ENCODE measurements at places on chromosomes 4 and X.

GRCh38 chrX:11398139-11398538 is 104.9 kb downstream of the AMELX start:
- no peaks in the 10 kb centered on the region for H3K27me3 ChIP-seq
- no peaks in the 10 kb centered on the region for H3K4me1 ChIP-seq
- no peaks in the 10 kb centered on the region for H3K36me3 ChIP-seq
- no peak overlapping the region for H3K4me3 ChIP-seq
- H3K27ac ChIP-seq = no peak overlapping the region

GRCh38 chr4:1872870-1873269 is 1.7 kb downstream of the NSD2 start:
- no peaks in the 10 kb centered on the region for H3K27me3 ChIP-seq
- H3K4me3 ChIP-seq = no peak overlapping the region
- no peak overlapping the region for H3K27ac ChIP-seq
- peaks cover 40% of the 10 kb centered on the region for H3K4me1 ChIP-seq
- no peaks in the 10 kb centered on the region for H3K36me3 ChIP-seq
- peak; percentile 20 for DNase-seq

DNA sequence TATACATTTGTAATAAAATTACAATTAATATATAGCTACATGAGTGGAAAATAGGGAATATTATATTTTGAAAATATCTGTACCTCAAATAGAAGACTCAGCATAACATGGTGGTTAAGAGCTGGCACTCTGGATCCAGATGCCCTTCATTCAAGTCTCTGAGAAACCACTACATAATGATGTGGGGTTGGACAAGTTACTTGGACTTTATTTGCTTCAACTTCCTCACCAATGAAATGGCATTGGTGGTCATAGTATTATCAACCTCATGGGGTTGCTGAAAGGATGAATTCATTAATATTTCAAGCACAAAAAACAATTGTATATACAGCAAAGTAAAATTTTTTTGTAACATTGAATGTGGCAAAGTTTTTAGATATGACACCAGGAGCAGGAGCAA is 46.4 kb upstream of the UGT2B7 start:
- H3K4me1 ChIP-seq = no peaks in the 10 kb centered on the region
- DNase-seq = no peak
- no peaks in the 10 kb centered on the region for H3K27me3 ChIP-seq
- no peak overlapping the region for H3K4me3 ChIP-seq
- no peaks in the 10 kb centered on the region for H3K36me3 ChIP-seq

DNA sequence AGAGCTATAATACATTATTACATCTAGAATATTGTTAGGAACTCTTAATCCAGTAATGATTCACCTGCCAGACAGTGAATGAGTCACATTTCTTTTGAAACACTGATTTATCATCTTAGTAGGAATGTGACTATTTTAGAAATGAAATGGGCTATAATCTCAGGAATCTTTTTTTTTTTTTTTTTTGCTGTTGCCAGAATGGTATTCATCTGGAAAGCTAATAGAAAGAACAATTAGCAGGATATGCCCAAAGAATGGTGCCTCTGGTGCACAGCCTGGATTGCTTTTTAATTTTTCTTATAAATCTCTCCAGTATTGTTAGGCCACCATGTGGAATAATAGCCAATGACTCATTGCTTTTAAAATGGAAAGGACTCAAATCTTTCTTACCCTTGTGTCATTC is 181.1 kb upstream of the SMIM31 start:
- no peak overlapping the region for H3K4me3 ChIP-seq
- H3K4me1 ChIP-seq = no peaks in the 10 kb centered on the region
- no peaks in the 10 kb centered on the region for H3K27me3 ChIP-seq

DNA sequence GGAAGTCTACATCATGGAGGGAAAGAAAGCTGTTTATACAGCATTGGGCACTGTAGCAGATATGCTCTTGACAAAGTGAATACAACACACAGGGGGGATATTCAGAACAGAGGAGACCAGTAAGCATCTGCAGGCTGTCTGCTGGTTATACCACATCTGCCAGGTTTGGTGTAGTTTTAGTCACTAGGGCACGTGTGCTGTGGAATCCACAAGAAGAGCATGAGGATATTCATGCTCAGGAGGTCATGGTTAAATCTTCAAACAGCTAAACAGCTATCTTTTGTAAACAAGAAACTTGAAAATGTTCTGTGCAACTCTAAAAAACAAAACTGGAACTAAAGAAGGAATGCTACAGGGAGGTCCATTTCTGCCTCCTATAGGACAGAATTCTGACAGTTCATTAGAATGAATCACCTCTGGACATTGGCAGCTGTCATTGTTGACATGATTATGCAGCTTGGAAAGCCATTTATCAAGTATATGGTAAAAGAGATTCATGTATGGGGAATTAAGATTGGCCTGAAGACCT is 175.8 kb downstream of the RCHY1 start:
- no peak for DNase-seq
- no peak overlapping the region for H3K27ac ChIP-seq
- no peaks in the 10 kb centered on the region for H3K36me3 ChIP-seq

GRCh38 chr4:4430492-4431195 is 43.7 kb downstream of the NSG1 start:
- H3K36me3 ChIP-seq = peaks cover 43% of the 10 kb centered on the region
- no peak overlapping the region for H3K4me3 ChIP-seq
- peak; percentile 23 for DNase-seq
- no peaks in the 10 kb centered on the region for H3K4me1 ChIP-seq

GRCh38 chr4:105548483-105548882 is 3.9 kb upstream of the ARHGEF38 start:
- no peak for DNase-seq
- no peak overlapping the region for H3K27ac ChIP-seq
- H3K4me1 ChIP-seq = peaks cover 28% of the 10 kb centered on the region
- H3K4me3 ChIP-seq = no peak overlapping the region
- H3K27me3 ChIP-seq = no peaks in the 10 kb centered on the region

DNA sequence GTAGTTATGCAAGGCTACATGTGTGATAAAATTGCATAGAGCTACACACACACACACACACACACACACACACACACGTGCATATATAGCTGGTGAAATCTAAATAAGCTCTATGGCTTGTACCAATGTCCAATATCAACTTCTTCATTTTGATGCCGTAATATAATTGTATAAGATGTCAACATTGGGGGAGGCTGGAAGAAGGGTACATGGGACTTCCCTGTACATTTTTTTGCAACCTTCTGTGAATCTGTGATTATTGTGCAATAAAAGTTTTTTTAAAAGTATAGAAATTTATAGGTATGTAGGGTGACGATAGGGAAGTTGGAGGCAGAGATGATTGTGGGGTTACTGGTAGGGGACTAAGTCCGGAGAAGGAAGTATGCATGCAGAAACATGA is 105.5 kb downstream of the HDAC8 start:
- H3K4me1 ChIP-seq = no peaks in the 10 kb centered on the region
- no peak for DNase-seq
- H3K4me3 ChIP-seq = no peak overlapping the region
- no peak overlapping the region for H3K27ac ChIP-seq
- H3K27me3 ChIP-seq = no peaks in the 10 kb centered on the region

DNA sequence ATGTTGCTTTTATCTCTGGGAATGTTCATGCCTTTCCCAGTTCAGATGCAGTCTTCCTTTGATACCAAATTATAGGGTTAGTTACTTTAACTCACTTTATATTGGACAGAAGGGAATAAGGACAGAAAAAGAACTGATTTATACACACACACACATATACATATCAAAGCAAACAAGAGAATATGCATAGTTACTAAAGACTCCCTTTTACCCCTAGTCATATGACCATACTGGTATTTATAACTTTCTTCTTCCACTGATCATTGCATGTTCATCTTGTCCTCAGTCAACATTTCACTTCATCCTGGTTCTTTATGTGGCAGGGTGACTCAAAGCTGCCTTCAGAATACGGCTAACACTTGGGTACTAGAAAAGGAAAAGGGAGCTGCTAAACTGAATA is 120.4 kb downstream of the PARM1 start:
- no peak overlapping the region for H3K4me3 ChIP-seq
- no peak overlapping the region for H3K27ac ChIP-seq
- no peak for DNase-seq
- H3K27me3 ChIP-seq = no peaks in the 10 kb centered on the region
- H3K36me3 ChIP-seq = no peaks in the 10 kb centered on the region

GRCh38 chr4:144872508-144873225 is 225.3 kb downstream of the ANAPC10 start:
- H3K27ac ChIP-seq = no peak overlapping the region
- no peak overlapping the region for H3K4me3 ChIP-seq
- H3K36me3 ChIP-seq = no peaks in the 10 kb centered on the region

DNA sequence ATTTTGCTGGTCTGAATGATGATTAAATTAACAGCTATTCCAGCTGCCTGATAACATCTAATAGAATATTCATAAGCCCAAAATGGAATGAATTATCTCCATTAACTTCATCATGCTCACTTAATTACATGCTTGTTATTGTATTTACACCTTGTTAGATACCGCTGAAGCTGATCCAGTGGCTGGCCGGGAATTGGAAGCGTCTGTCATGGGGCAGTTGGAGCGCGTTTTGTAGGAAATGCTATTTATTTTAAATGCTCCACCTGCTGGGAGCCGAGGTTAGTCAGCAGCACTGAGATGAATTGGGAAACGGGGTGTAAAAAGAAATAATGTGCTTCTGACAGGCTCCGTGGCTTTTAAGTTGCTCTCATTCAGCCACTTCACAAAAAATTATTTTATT is 25.2 kb downstream of the ARX start:
- no peaks in the 10 kb centered on the region for H3K36me3 ChIP-seq
- no peaks in the 10 kb centered on the region for H3K27me3 ChIP-seq
- no peak overlapping the region for H3K27ac ChIP-seq
- no peaks in the 10 kb centered on the region for H3K4me1 ChIP-seq
- DNase-seq = no peak

DNA sequence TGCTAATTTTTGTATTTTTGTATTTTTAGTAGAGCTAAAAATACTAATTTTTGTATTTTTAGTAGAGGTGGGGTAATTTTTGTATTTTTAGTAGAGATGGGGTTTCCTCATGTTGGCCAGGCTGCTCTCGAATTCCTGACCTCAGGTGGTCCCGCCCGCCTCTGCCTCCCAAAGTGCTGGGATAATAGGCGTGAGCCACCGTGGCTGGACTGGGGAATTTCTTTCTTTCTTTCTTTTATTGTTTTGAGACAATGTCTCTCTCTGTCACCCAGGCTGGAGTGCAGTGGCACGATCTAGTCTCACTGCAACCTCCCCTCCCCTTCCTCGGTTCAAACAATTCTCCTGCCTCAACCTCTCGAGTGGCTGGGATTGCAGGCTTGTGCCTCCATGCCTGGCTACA is 83.0 kb downstream of the FAM193A start:
- H3K36me3 ChIP-seq = no peaks in the 10 kb centered on the region
- H3K27ac ChIP-seq = no peak overlapping the region
- no peaks in the 10 kb centered on the region for H3K27me3 ChIP-seq
- H3K4me3 ChIP-seq = no peak overlapping the region
- no peak for DNase-seq
- no peaks in the 10 kb centered on the region for H3K4me1 ChIP-seq

- peaks cover 4% of the 10 kb centered on the region for H3K36me3 ChIP-seq
- DNase-seq = no peak
- H3K4me1 ChIP-seq = peaks cover 23% of the 10 kb centered on the region
- H3K4me3 ChIP-seq = no peak overlapping the region
These were observed 13.6 kb downstream of the JADE1 start for GRCh38 chr4:128823025-128823661.

GRCh38 chr4:122966201-122966600 is 43.8 kb upstream of the NUDT6 start:
- no peaks in the 10 kb centered on the region for H3K4me1 ChIP-seq
- H3K27ac ChIP-seq = no peak overlapping the region
- H3K4me3 ChIP-seq = no peak overlapping the region
- DNase-seq = no peak
- H3K36me3 ChIP-seq = peaks cover 2% of the 10 kb centered on the region

DNA sequence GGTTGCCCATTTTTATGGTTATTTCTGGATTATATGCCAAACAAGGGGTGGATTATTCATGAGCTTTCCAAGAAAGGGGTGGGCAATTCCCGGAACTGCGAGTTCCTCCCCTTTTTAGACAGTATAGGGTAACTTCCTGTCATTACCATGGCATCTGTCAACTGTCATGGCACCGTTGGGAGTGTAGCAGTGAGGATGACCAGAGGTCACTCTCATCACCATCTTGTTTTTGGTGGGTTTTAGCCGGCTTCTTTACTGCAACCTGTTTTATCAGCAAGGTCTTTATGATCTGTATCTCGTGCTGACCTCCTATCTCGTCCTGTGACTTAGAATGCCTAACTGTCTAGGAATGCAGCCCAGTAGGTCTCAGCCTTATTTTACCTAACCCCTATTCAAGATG is 57.6 kb downstream of the SH3KBP1 start:
- no peaks in the 10 kb centered on the region for H3K36me3 ChIP-seq
- no peak for DNase-seq
- no peak overlapping the region for H3K4me3 ChIP-seq
- H3K27me3 ChIP-seq = no peaks in the 10 kb centered on the region
- no peaks in the 10 kb centered on the region for H3K4me1 ChIP-seq

Measured in large intestine (tissue), 12 donors.